ENCODE measurements at places on chromosomes 11 and 22.
A peak's percentile ranks its signal among the peaks of the same experiment; 100 is the strongest.

DNA sequence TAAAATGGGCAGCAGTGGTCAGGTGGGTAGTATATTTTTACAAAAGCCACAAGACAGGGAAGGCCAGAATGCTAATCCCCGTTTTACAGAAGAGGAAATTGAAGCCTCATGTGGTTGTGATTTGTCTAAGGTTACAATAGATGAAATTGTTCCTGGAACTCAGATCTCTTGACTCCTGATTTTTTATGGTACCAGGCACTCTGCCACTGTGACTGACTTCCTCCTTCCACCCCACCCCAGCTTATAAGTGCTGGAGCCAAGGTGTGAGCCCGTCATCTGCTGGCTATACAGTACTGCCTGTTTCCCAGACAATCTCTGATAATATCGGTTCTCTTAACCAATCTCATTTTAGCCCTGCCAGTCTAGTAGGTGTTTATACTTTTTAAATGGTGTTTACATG lies 1.9 kb downstream of the SLC5A1 start:
- ATAC-seq: no peak

GRCh38 chr22:29154364-29155048 lies 51.2 kb upstream of the EMID1 start:
- ATAC-seq: no peak

- peak; percentile 26 for ATAC-seq
These were observed 777 bp downstream of the LTO1 start for GRCh38 chr11:69674267-69674885.

DNA sequence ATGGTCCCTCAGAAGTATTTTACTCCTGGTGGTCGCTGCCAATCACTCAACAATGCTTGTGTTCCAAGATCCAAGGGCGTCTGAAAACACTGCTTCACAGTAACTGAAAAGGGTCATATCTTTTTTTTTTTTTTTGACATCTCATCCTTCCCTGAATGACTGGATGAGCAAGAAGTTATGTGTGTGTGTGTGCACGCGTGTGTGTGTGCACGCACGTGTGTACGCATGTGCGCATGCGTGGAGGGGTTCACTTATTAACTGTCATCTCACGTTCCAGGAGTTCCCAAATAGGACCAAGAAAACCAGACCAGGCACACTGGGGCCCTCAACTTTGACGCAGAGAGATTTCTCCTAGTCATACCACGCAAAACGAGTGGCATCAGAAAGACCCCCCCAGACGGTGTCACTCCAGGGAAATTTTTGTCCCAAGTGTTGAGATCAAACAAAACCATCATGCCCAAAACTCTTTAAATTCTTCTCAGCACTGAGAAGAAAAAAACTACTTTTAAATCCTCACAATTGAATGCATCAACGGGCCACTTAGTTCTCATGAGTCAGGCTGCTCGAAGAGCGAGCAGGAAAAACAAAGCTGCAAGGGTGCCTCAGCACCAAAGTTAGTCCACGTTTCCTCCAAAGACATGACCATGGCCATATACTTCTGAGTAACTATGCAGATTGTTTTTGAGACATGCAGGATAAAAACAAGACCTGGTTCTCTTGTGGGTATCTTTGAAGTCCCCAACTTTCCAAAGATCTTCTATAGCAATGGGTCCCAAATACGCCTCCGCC lies 12.9 kb downstream of the MN1 start:
- no peak for ATAC-seq

GRCh38 chr11:124762105-124762623 lies at the start of gene ESAM:
ESAM (minus strand) TSS chr11:124762290; CDS start chr11:124762154, 136 bp downstream.
- ATAC-seq: peak; percentile 77

DNA sequence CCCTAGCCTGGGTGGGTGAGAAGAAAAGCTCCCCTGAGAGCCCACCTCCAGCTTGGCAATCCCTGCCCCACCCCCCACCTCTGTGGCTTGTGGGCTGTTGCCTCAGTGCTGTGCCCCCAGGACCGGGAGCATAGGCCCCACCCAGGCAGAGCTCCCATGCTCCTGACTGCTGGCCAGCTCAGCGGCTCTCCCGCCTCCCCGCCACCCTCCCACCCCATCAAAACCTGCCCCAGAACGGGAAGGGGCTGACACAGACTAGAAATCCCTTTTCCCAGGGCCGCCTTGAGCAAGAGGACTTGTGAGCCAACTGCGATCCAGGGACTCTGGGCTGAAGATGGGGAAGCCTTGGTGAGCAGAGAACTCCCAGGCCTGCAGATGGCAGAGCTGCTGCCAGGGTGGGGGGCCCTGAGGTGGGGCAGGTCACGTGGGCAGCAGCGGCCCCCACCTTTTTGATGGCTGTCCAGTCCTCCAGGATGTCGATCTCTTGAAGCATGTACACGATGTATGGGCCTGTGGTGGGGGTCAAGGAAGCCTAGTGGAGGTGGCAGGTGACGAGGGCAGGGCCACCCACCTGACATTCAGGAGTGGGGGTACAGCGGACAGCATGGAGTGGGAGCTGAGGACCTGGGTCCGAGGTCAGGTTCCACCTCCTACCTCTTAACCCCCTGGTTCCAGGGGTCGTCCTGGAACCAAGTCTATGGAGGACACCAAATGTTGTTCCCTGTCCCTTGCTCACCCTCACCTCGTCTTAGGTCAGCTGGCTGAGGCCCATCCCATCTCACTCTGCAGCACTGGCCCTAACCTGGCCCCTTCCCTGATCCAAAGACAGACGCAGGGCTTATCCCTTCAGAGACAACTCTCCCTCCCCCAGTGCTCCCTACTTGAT lies 2.3 kb upstream of the RIN1 start:
- ATAC-seq: no peak

DNA sequence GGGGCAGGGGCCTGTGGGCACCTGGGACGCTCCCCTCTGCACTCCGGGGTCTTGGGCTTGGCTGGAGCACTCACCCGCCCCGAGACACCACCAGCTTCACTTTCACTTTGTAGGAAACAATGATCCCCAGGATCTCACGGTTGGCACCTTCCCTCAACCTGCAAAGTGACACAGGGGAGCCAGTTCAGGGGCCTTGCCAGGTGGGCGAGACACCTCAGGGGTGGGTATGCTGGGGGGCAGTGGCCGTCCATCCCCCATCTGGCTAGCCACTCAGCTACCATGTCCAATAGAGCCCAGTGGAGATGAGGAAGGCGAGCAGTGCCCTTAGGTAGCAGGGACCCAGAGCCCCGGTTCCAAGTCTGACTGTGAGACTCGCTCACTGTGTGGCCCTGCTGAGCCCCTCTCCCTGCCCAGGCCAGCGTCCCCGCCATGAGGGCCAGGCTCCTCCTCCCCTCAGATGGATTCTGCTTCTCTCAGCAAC lies 32.3 kb downstream of the TPBGL start:
- no peak for ATAC-seq

- no peak for ATAC-seq
These were observed 31.0 kb downstream of the CCDC34 start for GRCh38 chr11:27331981-27332380.

- ATAC-seq: no peak
These were observed 54.9 kb upstream of the PDE3B start for GRCh38 chr11:14588681-14589080.

DNA sequence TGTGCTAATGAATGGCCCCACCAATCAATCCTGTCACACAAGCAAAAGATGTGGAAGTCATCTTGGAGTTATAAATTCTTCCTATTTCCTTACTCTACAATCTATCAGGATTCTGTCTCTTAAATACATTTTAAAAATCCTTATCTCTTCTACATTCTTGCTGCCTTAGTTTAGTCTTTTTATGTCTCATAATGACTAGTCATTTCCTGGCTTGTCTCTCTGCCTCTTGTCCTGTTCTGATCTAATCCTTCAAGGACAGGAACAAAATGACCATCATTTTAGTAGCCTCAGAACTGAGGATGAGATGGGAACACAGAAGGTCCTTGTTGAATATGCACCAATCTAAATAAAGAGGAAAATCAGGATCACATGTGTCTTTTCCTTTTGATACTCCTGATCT lies 56.6 kb upstream of the LIN7C start:
- no peak for ATAC-seq

DNA sequence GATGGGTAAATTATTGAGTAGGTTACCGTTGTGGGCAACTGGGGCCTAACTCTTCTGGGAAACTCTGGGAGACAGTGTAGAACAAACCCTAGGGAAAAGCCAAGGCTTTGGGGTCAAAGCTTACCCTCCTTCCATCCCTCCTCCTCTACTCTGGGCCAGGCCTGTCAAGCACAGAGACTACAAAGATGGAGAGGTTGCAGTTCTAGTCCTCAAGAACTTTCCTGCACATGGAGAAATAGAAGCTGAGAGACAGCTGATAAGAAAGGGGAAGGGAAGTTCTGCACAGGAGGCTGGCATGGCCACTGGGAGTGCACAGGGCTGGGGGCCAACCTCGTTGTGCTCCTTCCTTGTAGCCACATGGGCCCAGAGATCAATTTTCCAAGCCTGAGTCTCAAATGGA lies 67.2 kb upstream of the ALX4 start:
- no peak for ATAC-seq

GRCh38 chr11:19670030-19670791 lies 42.4 kb upstream of the NAV2 start:
- no peak for ATAC-seq

Measured in activated CD4-positive, CD25-positive, alpha-beta regulatory T cell treated with anti-CD3 and anti-CD28 coated beads, Interleukin-2, amount 50 U/mL, for 24 hours (primary cell).